ENCODE measurements at places on chromosomes 6 and 20.

- peak; percentile 9 for DNase-seq
Measured at GRCh38 chr6:31308050-31308844, 36.4 kb upstream of the HLA-C start.

- DNase-seq = no peak
Measured at GRCh38 chr6:13229205-13230085, 98.9 kb downstream of the TBC1D7 start.

- DNase-seq = no peak
Measured at GRCh38 chr6:89862698-89863097, 31.6 kb upstream of the GJA10 start.

DNA sequence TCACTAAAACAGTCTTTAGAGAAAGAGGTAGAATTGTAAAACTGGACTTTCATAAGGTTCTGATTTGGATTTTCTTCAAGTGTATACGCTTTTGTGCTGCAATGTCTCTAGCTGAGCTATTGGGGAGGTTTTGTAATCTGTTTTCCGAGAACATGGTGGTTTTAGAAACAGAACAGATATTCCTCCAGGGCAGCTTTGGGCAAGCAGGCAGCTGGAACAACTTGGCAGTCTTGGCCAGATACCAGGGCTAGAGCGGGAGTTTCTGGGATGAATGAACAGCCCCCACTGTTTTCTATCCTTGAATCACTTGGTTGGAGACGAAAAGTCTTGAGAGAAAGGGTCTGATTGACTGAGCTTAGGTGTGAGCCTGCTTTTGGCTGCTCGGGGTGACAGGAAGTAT, 17.1 kb upstream of the ARMC2 start:
- DNase-seq = no peak

DNA sequence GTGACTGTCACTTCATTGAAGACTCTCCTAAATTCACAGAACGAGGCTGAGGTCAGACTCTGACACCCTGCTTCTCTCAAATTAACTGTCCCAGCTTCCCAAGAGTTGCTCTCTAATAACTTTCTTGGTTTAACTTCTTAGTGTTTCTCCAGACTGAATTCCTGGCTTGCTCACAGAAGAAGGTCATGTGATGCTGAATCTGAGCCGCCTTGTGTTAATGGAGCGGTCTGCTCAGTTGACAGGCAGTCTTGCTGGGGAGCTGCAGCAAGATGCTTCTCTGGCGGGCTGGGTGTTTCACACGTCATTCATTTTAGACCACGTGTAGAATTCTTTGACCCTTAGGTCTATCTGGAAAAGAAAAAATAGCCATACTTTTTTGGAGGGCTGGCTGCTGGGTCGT, 107.3 kb downstream of the FOXO3 start:
- DNase-seq = no peak

DNA sequence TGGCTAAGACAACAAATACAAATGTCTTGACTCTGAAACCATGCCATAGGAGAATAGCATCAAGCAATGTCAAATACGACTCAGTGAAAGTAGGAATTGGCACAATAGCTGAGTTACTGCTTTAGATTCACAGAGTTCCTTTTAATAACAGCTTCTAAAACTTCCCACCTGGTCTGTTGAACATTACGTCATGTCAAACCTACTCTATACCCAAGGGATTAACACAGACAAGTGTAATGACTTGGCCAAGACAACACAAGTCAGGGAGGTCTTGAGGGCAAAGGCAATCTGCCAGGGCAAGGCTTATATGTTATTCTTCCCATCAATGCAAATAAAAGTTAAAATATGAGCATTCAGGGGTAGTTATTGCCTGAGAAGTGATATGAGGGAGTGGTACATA, 265.1 kb upstream of the PRDM1 start:
- no peak for DNase-seq
